Activated T-cell treated with anti-CD3 and anti-CD28 coated beads, Interleukin-2, amount 50 U/mL, for 48 hours (primary cell): ENCODE measurements at places on chromosomes 11 and 22.

DNA sequence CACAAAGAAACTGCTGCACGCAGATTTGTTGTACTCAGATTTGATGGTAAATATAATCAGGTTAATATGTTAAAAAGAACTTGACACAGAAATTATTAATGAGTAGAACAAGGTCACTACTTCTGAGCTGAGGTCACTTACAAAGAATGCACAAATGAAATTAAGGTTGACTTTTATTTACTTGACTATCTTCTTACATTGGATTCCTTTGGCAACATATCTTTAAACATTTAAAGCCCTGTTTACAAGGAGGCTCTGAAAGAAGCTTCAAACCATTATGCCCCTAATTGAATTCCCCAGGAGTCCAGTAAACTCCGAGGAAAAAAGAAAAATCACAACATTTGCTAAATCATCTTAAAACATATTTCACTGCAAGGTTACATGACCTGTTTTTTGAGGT, 245.5 kb downstream of the SOX6 start:
- no peak for DNase-seq

DNA sequence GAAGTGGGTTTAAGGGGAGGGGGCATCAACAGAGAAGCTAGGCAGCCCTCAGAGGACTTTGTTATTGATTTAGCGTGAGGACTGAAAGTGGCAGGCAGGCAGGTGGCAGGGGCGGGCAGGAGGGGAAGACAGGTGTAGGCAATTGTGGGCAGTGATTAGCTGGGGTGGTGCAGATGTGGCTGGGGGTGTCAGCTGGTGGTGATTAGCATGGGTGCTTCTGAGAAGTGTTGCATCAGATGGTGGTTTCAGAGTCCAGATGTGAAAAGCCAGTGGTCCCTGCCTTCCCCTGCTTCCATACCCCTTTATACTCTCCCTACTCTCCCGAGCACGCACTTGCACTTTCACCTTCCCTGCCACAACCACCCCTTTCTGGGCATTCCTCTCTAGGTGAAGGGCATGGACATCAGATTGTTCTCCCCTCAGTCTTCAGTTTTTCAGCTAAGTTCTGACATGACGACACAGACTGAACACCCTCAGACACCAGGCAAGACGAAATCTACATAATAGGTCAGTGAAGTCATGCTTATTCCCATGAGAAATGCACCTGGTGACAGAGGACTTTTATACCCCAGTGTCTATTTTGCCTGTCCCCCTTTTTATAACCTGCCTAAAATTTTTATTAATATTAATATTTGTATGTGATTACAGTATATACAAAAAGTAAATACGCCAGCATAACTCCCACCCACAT, 435.7 kb upstream of the CADM1 start:
- no peak for DNase-seq

DNA sequence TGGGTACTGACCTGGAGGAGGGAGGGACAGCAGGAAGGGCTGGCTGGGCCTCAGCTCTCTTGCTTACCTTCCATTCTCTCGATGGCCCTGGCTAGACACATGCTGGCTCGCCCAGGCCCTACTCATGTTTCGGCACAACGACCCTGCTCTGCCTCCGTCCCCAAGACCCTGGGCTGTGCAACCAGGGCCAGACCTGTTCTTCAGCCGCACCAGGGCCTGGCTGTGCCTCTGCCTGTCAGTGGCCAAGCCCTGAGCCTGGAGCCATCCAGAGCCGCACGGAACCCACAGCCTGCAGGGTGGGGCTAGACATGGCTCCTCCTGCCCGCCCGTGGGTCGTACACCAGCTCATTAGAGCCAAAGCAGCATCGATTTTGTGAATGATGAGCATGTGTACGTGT, 47.5 kb downstream of the RTN4R start:
- no peak for DNase-seq

- no peak for DNase-seq
These were observed 194.9 kb downstream of the SWAP70 start for GRCh38 chr11:9858822-9859221.
